ENCODE measurements at places on chromosomes 6 and 20.

GRCh38 chr6:162572240-162572639 is 155.3 kb downstream of the PRKN start:
- DNase-seq = no peak

- no peak for DNase-seq
Measured at GRCh38 chr6:142412241-142412640, 110.4 kb downstream of the ADGRG6 start.

DNA sequence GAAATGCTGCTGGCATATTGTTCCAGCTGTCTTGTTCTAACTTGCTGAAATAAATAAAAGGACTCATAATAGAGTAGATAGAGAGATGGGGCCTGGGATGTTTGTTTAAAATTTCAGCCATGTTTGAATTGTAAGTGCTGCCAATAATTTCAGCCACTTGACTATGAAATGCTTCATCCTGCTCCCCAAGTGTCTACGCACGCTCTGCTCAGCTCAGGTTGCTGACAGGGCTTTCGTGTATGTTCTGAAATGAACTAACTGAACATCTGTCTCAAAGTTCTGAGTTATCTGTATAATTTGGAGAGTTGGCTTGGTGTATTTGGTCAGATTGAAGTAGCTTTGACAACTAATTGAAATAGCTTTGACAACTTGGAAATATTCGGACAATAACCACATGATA is 387.8 kb downstream of the BMP2 start:
- no peak for DNase-seq

DNA sequence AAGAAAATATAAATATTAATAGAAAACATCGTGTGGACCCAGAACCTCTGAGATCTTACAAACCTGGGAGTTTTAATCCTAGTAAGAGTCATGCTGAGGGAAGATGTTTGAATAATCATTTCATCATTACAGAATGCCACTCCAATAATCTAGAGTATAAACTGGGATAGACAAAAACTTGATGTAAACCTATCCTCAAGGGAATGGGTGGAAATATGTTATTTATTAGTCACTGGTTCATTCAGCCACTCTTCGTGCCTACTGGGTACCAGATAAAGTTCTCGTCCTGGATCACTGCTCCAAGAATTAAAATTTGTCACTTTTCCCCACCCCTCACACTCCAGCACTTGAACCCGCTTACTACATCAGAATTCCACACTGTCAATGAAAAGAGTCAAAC is 7.7 kb downstream of the HLA-B start:
- DNase-seq = no peak

- DNase-seq = no peak
Measured at GRCh38 chr6:33456156-33456555, 1.8 kb downstream of the ZBTB9 start.

GRCh38 chr6:44446626-44447300 is 59.3 kb downstream of the CDC5L start:
- DNase-seq = no peak

DNA sequence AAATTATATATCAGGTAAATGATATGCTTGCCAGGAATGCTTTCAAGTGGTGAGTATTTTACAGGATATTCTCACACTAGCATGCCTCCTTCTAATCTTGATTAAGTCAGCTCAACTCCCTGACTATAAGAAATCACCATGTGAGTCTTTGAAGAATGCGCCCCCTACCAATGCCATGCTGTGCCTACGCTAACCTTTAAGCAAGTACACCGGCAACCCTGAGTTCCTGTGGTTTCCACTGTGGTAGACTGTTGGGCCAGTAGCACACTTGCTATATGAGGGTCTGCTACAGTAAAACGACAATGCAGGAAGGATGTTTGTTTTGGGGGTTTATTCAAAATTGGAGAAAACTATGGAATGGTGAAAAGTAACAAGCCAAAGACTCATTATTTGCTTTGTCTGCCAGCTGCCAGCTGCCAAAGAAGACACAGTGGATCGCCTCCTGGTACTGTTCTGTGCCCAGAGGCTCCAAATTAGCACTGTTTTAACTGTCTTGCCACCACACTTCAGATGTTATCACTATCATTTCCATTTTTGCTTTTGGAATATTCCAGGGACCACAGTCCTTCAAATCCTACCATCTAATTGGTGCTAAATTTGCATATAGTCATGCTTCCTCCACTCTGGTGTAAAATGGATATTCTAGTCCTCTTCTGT is 333.5 kb downstream of the RNGTT start:
- DNase-seq = no peak

GRCh38 chr6:53327017-53327395 is 21.7 kb downstream of the ELOVL5 start:
- no peak for DNase-seq

DNA sequence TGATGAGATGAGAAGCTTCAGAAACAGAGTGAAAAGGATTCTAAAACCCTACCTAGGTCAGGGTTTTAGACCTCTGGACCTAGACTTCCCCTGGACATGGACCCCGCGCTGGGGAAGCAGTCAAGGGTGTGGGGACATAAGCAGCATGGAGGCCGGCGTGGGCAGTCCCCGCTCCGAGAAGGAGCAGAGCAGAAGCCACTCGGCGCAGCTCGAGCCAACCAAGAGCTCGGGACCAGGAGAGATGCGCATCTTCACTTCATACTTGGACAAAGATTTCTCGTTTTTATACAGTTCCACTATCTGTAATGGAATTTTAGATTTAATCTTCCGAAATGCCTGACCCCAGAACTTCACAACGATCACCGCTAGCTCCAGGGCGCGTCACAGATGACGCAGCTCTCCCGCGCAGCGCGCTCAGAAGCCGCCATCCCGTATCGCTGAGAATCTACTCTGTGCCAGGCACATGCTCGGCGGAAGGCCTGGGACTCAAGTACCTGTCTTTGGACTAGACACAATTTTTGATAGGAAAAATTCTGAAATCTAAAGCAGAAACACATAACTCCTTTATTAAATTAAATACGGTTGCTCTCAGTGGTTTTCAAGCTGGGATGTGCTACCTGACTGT is 60.3 kb downstream of the WDR27 start:
- DNase-seq = no peak

DNA sequence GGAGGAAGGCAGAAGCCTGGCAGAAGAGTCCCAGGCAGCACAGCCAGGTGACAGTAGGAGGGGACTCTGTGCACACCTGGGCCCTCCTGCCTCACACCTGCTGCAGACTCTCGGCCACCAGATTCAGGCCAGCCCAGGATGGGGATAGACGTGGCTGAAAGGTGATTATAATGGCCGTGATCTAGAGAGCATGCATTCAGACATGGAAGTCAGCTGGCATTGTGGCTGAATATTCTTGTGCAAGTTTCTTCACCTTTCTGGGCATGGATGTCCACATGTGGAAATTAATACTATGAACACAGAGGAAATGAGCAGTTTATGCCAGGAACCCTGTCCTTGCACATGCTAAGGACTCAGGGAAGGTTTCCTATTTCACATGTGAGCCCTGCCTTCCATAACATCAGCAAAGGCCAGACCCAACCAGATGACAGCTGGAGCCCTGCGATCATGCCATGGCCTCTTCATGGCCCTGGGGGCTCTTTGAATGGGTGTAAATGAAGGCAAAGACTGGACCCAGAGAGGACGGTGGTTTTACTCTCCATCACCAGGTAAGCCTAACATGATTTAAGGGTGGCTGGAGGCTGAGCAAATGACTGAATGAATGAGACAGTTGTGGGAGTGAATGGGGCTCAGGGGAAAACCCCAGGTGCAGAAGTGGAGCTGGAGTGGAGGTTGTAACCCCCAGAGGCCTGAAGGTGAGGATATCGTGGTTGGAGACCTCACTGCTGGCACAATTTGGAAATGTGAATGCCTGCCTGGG is 2.7 kb upstream of the RAET1L start:
- DNase-seq = no peak
